ENCODE measurements at places on chromosomes 1 and 21. TPM values are rescaled to one million over a fixed set of nuclear protein-coding genes. Genes with fewer than 3 reads are reported as not detected.

GJA9 gene
- not detected for total RNA-seq

PGLYRP4 gene
- total RNA-seq: 3.5 TPM

FAM151A gene
- total RNA-seq: not detected

AADACL3 gene
- not detected for total RNA-seq

WDR64 gene
- total RNA-seq: not detected

ZNF648 gene
- not detected for total RNA-seq

ITGB2 gene
- 0.42 TPM for total RNA-seq
